ENCODE measurements at places on chromosomes 6 and 20.

GRCh38 chr20:38790200-38791053 is 15.1 kb upstream of the PPP1R16B start:
- no peak for DNase-seq

- DNase-seq: no peak
Measured at GRCh38 chr6:141153563-141153962, 979.2 kb upstream of the GJE1 start.

- DNase-seq: no peak
Measured at GRCh38 chr6:29743568-29743967, 20.3 kb downstream of the HLA-F start.

- no peak for DNase-seq
Measured at GRCh38 chr20:33465481-33466302, 22.1 kb upstream of the SNTA1 start.
